Anterior cingulate cortex (tissue), 58 donors: ENCODE measurements at places on chromosomes 2 and 18.

- DNase-seq, result no peak
Measured at GRCh38 chr2:236984046-236984445, 101.6 kb upstream of the COPS8 start.

DNA sequence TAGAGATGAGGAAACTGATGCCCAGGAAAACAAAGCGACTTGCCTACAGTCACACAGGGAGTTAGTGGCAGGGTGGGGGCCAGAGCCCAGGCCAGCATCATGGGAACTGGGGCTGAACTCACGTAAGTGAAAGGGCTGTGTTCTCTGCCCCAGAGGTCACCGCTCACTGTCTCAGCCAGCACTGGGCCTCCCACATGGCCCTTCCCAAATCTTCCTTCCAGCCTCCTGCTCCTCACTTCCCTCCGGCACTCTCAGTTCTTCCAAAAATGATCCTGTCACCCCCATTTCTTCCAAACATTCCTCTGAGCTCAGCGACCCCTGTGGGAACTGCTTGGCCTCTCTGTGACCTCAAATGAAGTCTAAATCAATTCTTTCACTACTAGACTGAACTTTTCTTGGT is 90.5 kb upstream of the TMEM247 start:
- DNase-seq, result no peak

DNA sequence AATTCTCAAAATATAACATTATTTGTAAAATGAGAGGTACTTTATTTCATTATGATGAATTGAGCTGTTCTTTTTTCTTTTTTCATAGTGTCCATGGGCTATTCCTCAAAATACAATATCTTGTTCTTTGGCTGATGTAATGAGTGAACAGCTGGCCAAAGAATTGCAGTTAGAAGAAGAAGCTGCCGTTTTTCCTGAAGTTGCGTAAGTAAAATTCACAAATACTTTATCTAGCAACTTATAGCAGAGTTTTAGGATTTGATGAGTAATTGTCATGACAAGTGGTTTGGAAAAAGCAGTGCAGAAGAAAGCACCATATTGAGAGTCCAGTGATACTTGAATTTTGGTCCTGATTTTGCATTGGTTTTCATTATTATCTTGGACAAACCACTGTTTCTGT is 9.8 kb downstream of the RIOK3 start:
- DNase-seq, result no peak

DNA sequence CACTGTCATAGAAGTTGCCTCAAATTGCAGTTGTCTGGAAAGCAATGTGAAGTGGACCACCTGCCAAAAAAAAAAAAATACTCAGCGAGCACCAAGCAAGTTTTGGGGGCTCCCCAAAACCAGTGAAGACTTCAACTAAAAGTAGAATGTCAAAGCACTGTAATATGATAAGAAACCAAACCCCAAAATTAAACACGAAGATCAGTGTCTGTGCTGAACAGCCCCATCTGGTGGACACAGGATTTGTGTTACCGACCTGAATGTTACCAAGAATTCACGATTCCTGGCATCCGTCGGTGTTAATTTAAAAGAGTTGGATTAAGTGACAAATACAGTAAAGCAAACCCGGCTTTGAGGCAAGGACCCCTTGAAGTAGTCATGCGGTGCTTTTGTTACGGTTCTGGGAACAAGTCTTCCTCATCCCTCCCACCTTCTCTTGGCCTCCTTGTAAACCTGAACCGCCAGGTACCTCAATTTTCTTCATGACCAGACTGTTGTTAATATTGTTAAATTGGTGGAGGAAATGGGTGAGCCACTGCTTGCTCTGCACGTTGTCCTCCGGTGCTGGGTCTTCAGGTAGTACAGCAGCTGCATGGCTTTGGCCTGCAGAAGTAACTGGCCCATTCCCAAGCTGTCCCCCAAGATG is 31.3 kb upstream of the SSB start:
- peak; percentile 11 for DNase-seq

DNA sequence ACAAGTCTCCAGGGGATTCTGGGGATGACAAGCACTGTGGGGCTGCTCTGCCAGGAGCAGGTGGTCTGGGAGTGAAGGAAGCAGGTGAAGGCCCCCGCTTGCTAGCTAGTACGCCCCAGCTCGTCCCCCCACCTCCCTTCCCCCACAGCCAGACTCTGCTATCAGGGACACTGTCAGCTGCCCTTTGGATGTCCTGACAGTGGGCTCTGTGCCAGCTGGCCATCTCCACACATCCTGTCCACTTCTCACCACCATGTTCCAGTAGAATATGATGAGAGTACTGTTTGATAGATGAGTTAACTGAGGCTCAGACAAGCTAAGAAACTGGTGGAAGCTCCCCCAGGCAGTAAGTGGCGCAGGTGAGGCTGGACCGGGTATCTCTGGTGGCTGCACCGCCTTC is 276.2 kb downstream of the CELF4 start:
- no peak for DNase-seq

GRCh38 chr2:44801289-44801840 is 140.1 kb upstream of the SIX3 start:
- DNase-seq, result no peak

DNA sequence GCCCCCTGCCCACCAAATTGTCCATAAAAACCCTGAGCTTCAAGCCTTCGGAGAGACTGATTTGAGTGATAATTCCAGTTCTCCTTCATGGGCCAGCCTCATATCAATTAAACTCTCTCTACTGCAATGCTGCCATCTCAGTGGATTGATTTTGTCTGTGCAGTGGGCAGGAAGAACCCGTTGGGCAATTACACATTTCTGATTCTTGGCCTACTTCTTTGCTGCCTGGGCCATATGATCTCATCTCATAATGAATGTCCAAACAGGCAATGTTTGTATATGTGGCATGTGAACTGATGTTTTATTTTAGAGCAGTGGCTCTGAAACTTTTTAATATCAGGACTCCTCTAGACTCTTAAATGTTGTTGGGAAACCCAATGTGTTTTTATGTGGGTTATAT is 101.2 kb upstream of the SLC38A11 start:
- no peak for DNase-seq

- no peak for DNase-seq
Measured at GRCh38 chr2:222301053-222301795, 2.4 kb upstream of the PAX3 start.

- DNase-seq, result no peak
Measured at GRCh38 chr2:234313558-234313957, 183.3 kb downstream of the ARL4C start.

DNA sequence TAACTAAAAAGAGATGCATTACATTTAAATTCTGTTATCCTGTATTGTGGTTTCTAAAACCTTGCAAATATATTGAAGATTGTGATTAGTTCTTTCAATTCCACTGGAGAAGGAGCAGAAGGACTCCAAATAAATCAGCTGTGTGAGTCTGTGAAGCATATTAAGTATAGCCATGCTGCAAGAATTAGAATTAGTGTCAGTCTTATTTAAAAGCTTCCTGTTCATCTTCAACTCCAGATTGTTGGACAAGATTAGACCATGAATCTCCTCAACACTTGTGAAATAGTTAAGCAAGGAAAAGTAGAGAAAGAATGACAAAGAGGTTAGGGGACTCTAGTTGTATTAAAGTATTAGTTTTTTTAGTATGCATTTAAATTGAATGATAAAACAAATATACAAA is 92.5 kb upstream of the LRP1B start:
- DNase-seq, result no peak

GRCh38 chr2:157203651-157204050 is 53.9 kb upstream of the GALNT5 start:
- no peak for DNase-seq

DNA sequence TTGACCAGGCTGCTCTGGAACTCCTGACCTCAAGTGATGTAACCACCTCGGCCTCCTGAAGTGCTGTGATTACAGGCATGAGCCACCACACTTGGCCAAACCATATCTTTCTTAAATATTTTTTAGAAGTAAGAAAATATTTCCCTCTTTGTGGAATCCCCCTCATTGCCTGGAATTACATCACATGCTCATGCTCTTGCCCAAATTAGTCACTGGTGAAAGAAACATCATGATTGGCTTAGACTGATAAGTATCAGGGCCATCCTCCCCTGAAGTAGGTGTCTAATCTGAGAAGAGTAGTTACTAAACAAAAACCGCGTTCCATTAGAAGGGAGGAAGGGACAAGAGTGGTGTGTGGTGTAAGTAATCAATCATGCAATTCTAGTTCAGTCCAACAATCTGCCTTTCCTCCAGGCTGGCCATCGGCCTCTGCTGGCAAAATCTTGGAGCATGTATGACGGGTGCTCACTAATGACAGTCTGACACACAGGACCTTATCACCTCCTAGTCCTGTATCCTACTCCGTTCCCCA is 52.3 kb upstream of the SCG2 start:
- DNase-seq, result no peak

GRCh38 chr18:58495207-58495606 is 133.7 kb downstream of the ALPK2 start:
- DNase-seq, result no peak

DNA sequence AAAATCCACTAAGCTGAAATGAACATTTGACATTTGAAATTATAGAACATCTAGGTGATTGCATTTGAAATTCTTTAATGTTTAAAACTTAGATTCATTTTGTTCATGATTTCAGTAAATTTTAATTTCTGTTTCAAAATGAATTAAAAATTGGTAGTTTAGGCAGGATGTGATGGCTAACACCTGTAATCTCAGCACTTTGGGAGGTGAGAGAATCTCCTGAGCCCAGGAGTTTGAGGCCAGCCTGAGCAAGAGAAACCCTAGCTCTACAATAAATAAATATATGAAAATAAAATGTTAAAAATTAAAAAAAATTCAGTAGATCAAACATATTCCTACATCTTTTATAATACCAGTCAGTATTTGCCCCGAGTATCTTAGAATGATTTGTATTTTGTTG is 217.0 kb downstream of the CD226 start:
- DNase-seq, result no peak

- DNase-seq, result no peak
Measured at GRCh38 chr2:148490840-148491439, 153.6 kb upstream of the EPC2 start.
